ENCODE measurements at places on chromosomes 16 and 17.
A peak's percentile ranks its signal among the peaks of the same experiment; 100 is the strongest.

- no peak for ATAC-seq
Measured at GRCh38 chr17:40561871-40562611, 3.2 kb downstream of the CCR7 start.

DNA sequence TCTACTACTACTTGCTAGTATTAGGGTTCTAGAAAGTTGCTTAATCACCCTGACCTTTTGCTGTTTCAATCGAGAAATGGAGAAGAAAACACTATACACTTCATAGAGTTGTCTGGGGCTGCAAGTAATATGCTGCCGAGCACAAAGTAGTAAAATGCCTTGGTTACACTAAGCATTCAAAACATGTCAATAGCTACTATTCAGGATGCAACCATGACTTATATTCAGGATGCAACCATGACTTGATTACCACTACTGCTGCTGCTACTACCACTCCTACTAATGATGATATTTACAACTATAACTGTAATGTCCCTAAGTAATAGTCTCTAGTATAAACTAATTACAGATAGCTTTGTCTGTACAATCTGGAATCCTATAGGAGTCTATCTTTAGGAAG is 35.3 kb downstream of the ADAMTS18 start:
- no peak for ATAC-seq

DNA sequence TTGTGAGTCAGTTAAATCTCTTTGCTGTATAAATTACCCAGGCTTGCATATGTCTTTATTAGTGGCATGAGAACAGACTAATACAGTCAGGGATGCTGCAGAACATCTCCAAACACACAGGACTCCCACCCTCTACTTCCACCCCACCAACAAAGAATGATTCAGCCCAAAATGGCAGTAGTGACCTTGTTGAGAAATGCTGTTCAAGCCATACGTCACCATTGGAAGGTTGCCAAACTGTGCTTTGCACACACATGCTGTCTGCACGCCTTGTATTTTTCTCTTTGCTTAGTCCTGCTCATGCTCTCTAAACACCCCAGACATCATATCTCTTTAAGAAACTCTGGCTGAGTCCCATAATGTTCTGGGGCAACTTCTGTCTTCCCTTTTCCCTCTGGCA is 589.6 kb downstream of the WWOX start:
- no peak for ATAC-seq

GRCh38 chr17:80034791-80035686 is 633 bp downstream of the TBC1D16 start:
- ATAC-seq = no peak

GRCh38 chr17:20916383-20916782 is 126.4 kb downstream of the USP22 start:
- no peak for ATAC-seq

- peak; percentile 88 for ATAC-seq
Measured at GRCh38 chr16:11977376-11978041, 975 bp downstream of the SNX29 start.

GRCh38 chr17:7841396-7841914 is 7.4 kb downstream of the KDM6B start:
- peak; percentile 12 for ATAC-seq

DNA sequence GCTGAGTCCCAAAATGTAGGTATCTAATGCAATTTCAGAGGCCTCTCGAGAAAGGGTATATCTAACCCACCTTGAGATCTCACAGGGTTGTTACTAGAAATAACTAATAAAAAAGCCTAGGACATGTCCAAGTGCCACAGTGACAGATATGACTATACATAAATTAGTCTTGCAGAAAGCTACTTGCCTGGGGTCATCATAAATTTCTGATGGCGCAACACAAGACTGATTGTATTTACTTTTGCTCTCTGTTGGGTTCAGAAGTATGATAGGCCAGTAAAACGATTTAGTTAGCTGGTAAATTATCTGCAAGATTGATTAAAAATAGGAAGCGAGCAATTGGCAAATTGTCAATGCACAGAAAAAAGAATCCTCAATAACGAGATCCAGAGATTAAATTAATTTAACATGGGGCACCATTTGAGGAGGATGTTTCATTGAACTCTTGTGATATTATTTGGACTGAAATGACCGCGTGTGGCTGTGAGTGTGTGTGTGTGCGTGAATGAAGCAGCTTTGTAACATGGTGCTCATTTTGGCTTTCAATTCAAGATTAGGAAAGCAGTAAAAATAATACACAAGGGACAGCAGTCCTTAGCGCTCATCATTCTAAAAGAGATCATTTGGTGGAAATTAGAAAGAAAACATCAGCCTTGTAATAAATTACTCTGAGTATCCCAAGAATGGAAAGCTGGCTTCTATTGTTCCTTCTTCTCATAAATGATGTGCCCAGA is 157.4 kb upstream of the ZFHX3 start:
- ATAC-seq = no peak

- no peak for ATAC-seq
Measured at GRCh38 chr16:3468501-3468900, 25.0 kb downstream of the NAA60 start.

DNA sequence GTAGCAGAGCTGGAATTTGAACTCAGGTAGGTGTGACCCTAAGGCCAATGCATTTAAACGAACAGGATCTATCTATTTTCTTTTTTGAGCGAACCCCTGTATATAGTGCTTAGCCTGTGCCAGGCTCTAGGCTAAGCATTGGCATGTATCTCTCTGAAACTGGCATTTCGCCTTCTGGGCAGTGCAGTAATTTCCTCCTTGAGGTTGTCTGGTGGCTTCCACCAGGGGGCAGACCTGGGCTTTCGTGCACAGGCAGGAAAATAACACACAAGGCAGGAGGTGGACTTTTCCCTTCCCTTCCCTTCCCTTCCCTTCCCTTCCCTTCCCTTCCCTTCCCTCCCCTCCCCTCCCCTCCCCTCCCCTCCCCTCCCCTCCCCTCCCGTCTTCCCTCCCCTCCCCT is 34.4 kb upstream of the PRKCB start:
- peak; percentile 94 for ATAC-seq

DNA sequence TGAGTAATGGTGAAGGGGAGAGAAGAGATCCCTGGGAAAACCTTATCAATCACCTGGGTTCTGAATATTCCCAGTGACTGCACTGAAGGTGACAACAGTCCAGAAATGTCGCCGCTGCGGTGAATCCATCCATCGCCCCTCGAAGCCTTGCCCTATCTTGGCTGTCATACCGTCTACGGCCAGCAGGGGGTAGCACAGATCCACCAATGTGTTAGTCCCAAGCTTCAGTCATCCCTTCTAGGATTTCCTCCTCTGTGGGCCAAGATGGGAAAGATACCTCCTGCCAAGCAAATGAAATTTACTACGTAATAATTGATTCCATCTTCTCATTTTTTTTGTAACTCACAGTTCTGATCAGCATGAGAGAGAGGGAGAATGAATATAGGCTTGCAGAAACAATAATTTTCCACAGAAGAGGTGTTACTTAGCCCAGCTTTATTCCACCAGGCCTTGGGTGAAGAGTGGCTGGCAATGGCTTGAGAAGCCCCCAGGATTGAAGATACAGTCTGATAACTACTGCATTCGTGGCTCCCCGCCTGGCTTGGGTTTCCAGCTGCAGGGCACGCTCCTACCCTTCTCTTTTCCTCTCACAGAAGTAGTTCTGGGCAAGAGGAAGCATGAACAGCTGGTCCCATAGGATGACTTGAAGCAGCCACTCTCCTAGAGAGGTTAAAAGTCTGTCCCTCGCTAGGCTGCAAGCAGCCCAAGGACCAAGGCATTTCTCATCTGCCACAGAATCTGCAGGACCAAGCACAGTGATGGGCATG is 2.6 kb upstream of the FMNL1 start:
- peak; percentile 90 for ATAC-seq

GRCh38 chr17:68034452-68034776 is 1.1 kb upstream of the KPNA2 start:
- ATAC-seq = no peak

GRCh38 chr16:23015580-23015979 is 133.7 kb downstream of the USP31 start:
- ATAC-seq = no peak

DNA sequence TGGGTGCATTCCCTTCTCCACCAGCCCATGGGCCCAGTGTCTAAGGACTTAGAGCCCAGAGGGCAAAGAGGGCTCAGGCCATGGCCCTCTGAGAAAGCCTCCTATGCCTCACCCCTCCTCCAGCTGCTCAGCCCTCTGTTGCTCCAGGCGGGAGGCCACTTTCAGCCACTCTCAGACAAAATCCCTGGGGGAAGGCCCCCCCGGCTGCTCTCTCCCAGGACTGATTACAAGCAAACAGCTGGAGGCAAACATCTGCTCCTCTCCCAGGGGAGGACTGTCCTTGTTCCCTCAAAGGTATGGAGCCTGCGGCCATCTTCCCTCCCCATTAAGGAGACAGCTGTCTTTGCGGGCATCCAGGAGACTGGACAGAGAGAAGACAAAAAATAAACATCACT is 54.9 kb upstream of the DLX4 start:
- ATAC-seq = no peak

DNA sequence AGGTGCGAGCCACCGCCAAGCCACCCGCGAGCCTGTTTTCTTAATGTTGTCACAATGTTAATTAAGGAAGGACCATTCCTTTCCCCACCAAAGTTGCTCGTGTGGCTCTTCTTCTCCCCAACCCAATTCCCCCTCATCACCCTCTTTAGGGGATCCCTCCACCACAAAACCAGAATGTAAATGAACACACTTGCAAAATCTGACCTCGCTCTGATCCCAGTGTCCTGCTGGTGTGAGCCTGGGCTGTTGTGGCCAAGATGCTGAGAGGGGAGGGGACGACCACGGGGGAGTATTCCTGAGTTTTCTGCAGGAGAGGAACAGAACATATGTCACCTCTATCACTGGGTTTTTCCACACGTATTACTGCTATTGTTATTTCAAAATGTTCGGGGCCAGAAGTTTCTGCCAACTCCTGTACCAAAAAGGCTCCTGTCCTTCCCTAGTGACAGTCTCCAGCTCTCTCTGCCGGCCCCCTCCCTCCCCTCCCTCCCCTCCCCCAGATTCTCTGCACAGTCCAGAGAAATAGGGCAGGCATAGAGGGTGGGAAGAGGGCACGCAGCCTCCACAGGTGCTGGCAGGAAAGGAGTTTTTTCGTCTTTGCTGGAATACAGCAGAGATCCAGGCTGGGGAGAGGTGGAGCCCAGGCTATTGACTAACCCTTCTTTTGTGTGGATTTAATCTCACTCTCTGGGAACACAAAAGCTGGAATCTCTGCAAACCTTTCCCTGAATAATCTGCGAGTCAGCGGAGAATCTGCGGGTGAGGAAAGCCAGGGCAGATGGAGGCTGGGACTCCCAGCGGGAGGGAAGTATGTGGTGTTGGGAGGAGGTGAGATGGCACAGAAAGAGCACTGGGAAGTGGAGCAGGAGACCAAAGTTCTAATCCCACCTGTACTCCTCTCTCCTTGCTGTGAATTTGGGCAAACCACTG is 4.5 kb upstream of the CA4 start:
- ATAC-seq = no peak

GRCh38 chr16:57630931-57631845 is 2.8 kb downstream of the ADGRG1 start:
- ATAC-seq = no peak

Measured in SK-N-SH treated with all-trans-retinoic acid at 6 μM for 48 hours (cell line).